B cell (primary cell): ENCODE measurements at places on chromosomes 12 and 14. TPM values are rescaled to one million over a fixed set of nuclear protein-coding genes. Genes with fewer than 3 reads are reported as not detected.

The DLK1 gene
- total RNA-seq: not detected in 2 replicates

The GNPNAT1 gene
- total RNA-seq: 7.8 and 8.3 TPM in 2 replicates

DNA sequence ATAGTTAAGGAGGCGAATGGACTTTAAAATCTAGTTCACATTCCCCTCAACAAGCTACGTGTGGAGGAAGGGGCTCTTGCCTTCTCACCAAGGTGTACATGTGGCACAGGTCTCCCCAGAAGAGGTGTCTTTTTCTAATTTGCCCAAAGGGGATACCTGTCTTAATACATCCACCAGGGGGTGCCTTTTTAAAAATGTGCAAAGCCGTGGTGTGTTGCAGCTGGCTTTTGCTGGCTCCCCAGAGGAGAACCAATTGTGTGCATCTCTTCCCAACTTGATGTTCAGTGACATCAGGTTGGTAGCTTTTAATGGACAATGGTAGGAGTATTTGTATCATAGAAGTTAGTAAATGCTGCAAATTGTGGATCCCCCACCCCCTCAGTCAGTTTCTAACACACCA lies 33.8 kb downstream of the CREBL2 start:
- DNase-seq: peak; percentile 75

DNA sequence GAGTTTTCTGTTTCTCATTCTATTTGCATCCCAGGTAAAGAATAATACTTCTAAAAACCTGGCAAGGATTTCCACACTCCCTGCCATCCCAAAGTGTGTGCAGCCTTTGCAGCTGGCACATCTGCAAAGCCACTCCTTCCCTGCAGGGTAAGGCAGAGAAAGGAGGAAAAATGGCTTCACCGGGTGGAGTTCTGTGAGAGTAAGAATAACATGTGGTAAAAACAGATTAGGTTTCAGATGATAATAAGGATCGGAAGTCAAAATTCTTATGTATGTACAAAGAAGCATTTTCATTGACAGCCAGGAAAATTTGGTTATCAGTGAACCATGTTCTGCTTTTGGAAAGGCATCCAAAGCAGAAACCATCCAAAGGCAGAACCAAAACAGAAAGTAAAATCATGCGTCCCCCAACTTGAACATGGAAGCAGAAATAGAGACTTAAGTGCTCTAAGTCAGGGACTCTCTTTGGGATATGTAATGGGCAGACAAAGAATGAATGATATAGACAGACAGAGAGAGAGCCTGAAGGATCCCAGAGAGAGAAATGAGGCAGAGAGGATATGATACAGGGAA lies 192.6 kb upstream of the CCDC196 start:
- no peak for DNase-seq

DNA sequence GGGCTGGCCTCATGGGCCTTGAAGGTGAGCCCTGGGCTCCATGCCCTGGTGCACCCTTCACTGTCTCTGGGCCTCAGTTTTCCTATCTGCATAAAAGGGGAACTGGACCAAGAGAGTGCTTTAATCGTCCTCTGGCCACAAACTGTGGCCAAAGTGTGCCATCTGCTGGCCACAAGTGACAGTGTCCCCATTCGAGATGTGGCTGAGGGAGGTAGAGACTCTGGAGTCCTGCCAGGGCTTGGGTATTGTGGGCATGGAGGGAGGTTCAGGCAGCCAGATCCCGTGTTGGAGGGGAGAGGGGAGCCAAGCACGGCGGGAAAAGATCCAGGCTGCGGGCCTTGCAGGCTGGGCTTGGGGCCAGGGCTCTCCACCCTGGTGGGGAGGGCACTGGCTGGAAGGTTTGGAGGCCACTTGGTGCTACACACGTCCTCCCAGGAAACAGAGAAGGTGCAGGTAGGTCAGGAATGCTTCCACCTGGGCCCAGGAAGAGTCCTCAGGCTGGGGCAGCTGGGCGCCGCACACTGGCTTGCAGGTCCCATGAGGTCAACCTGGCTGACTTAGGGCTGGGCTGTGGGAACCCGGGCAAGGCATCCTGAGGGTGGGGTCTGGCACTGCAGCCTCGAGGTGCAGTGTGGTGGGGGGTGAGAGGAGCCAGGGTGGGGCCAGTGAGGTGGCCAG lies 7.3 kb upstream of the KIF26A start:
- no peak for DNase-seq

DNA sequence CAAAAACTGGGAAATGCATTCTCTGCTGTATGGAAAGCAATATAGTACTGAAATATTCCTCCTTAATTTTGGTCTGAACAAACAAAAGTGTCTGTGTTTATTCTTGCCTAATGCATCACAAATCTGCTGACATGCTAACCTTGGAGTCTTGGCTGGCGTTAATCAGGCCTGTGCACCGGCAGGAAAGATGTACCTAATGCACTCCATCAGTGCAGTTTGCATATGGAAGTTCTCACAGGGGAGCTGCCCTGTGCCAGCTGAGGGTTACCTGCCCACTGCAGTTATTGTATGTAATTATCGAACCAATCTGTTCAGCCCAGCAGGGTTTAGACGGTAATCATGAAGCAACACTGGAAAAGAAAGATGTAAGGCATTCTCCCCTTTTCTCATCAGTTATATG lies 76.9 kb downstream of the VRK1 start:
- no peak for DNase-seq

- peak; percentile 40 for DNase-seq
These were observed 1.4 kb downstream of the SLC25A29 start for GRCh38 chr14:100304825-100305323.

- DNase-seq: no peak
These were observed 51.3 kb downstream of the SSPN start for GRCh38 chr12:26246483-26247164.
